ENCODE measurements at places on chromosomes 4 and X.
A peak's percentile ranks its signal among the peaks of the same experiment; 100 is the strongest.

- DNase-seq, result no peak
- H3K36me3 ChIP-seq, result peaks cover 23% of the 10 kb centered on the region
- H3K27ac ChIP-seq, result peak overlapping the region; percentile 48
- peaks cover 16% of the 10 kb centered on the region for H3K4me1 ChIP-seq
These were observed 25.9 kb downstream of the EIF2S3 start for GRCh38 chrX:24080704-24081103.

DNA sequence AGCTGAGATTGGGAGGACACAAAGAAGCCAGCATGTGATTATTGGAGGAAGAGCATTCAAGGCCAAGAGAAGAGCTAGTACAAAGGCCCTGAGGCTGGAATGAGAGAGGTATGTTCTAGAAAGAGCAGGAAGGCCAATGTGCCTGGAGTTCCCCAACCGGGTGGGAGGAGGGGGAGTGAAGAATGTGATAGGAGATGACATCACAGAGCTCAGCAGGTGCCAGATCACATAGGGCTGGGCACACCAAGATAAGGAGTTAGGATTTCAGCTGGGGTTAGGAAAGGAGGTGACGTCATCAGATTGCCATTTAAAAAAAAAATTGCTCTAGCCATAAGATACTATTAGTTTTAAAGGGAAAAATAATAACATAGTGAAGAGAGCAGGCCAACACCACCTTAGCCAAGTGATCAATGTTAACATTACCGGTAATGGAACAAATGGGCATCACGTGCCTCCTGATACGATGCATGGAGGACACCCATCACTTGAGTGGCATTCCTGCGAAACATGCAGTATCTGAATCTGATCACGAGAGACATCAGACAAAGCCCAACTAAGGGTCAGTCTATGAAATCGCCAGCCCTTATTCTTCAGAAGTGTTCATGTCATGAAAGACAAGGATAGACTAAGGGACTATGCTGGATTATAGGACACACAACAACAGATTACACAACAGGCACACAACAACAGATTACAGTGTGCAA is 344.3 kb downstream of the BCOR start:
- no peaks in the 10 kb centered on the region for H3K36me3 ChIP-seq
- H3K27ac ChIP-seq, result no peak overlapping the region
- no peak overlapping the region for H3K4me3 ChIP-seq
- no peaks in the 10 kb centered on the region for H3K27me3 ChIP-seq
- H3K4me1 ChIP-seq, result peaks cover 2% of the 10 kb centered on the region

- peaks cover 23% of the 10 kb centered on the region for H3K27me3 ChIP-seq
- DNase-seq, result no peak
- no peaks in the 10 kb centered on the region for H3K36me3 ChIP-seq
- no peak overlapping the region for H3K27ac ChIP-seq
- H3K4me1 ChIP-seq, result peaks cover 5% of the 10 kb centered on the region
- peak overlapping the region; percentile 54 for H3K4me3 ChIP-seq
These were observed 877 bp upstream of the SLC16A2 start for GRCh38 chrX:74420196-74421035.

DNA sequence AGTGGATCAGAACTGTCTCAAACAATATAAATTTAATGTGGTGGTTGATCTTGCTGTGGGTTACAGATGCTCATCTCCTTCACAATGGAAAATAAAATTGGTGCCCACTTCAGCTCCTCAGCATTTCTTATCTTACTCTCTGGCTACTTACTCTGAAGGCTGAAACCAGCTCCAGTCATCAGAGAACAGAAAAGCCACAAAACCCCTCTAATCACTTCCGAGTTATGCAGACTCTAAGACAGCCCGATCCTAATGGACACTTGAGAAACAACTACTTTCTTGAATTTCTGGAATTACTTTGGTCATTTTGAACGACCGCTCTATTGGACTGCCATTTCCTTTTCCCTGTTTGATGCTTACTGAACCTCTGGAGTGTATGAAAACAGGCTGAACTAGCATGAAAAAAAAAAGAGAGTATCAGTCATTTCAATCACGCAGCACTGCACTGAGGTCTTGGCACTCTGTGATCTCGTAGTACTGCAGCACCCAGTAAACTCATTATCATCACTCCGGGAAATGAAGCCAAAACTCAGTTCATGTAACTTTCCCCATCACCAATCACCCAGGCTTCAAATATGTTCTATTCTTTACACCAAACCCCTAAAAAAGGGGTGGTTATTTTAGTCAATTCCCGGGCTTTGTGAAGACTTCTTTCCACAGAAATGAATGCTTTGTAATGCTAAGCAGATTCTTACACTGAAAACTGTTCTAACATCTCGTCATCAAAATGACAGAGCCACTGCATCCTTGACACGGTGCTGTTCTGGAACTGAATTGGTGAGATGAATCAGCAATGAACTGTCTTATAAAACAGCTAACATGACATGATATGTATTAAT is 54.5 kb downstream of the TSPAN5 start:
- DNase-seq, result peak; percentile 22
- H3K4me1 ChIP-seq, result peaks cover 50% of the 10 kb centered on the region
- peak overlapping the region; percentile 26 for H3K27ac ChIP-seq
- H3K36me3 ChIP-seq, result peaks cover 26% of the 10 kb centered on the region

- H3K4me1 ChIP-seq, result peaks cover 47% of the 10 kb centered on the region
- no peak overlapping the region for H3K4me3 ChIP-seq
- DNase-seq, result peak; percentile 35
- H3K36me3 ChIP-seq, result peaks cover 11% of the 10 kb centered on the region
These were observed 17.4 kb downstream of the ZFYVE28 start for GRCh38 chr4:2400841-2401609.

DNA sequence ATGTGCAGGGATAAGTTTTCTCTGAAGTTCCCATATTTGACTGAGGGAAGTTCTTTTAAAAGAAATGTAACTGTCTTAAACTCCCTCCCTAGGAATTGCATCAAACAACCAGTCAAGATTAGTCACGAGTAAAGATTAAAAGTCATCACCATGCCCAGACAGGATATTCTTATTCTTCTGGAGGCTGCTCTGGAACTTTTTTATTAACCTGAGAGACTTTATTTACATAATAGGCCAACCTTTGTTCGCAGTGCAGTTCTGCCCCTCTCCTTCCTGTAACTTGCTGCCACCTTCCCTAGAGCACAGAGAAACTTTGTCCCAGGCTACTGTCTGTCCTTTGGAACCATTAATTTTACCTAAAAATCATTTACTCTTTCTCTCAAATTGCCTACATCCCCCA is 9.8 kb upstream of the HERC3 start:
- H3K36me3 ChIP-seq, result no peaks in the 10 kb centered on the region
- DNase-seq, result no peak
- H3K27me3 ChIP-seq, result peaks cover 2% of the 10 kb centered on the region
- no peaks in the 10 kb centered on the region for H3K4me1 ChIP-seq
- H3K27ac ChIP-seq, result no peak overlapping the region
- H3K4me3 ChIP-seq, result no peak overlapping the region

DNA sequence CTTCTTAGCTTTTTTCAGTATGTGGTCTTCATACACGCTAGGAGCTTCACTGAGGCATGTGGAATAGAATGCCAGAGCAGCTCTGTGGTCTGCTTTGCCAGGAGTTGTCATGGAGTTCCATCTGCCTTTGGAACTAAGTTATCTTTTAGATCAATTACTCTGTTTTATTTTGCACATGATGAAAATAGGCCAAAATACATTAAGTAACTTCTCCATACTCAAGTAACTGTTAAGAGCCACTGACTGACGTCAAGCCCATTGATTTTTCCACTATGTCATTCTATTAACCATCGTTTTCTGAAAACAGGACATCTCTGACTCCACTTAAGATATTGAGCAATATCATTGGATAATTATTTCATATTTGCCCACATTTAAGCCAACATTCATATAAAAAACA is 415.1 kb upstream of the MAD2L1 start:
- no peak overlapping the region for H3K27ac ChIP-seq
- H3K4me3 ChIP-seq, result no peak overlapping the region
- no peak for DNase-seq
- no peaks in the 10 kb centered on the region for H3K4me1 ChIP-seq
- no peaks in the 10 kb centered on the region for H3K36me3 ChIP-seq
- no peaks in the 10 kb centered on the region for H3K27me3 ChIP-seq

- peaks cover 29% of the 10 kb centered on the region for H3K4me1 ChIP-seq
- H3K27ac ChIP-seq, result peak overlapping the region; percentile 41
- no peaks in the 10 kb centered on the region for H3K36me3 ChIP-seq
- no peak overlapping the region for H3K4me3 ChIP-seq
These were observed 124.7 kb upstream of the CPEB2 start for GRCh38 chr4:14877246-14878225.
